ENCODE measurements at places on chromosomes 11 and 22.

GRCh38 chr11:75430714-75431532 lies 2.1 kb downstream of the KLHL35 start:
- DNase-seq: no peak

DNA sequence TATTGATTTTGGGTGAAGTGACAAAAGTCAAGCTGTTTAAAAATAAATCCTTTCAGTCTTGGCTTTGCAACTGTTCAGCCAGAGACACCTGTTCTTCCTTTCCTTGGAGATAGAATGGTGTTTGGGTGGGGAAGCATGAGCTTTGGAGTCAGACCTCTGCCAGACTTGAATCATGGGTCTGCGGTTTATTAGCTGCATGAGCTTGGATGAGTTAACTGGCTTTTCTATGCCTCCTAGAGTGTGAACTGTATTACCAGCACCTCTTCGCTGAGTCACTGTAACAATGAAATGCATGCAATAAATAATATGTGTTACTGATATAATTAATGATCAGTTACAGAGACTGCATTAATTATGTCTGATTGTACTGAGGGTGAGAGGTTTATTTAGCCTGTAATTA lies 13.5 kb upstream of the MYEOV start:
- no peak for DNase-seq

GRCh38 chr11:128590587-128590986 lies 3.2 kb upstream of the ETS1 start:
- no peak for DNase-seq

DNA sequence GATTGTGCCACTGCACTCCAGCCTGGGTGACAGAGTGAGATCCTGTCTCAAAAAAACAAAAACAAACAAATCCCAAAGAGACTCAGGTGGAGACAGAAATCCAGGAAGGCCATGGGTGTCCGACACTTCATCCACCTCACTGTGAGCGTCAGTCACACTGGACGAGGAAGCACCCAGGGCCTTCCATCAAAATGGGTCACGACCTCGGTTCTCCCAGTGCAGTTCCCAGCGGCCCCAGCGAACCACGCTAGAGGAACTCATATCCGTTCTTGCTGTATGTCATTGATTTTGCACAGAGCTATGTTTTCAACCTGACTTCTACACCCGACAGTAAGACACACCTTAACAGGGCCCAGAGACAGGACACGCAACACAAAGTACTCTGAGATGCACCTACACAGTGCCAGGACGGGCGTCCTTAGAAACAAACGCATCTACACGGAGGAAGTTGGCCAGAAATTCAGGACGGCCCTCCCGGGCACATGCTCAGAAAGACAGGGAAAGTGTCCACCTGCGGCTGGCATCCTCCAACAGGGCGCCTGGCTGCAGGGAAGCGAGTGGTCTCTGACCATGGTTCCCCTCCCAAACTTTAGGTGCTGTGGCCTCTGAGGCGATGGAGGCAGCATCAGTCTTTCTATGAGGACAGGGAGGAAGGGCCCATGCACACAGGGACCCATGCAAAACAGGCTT lies 410.5 kb downstream of the CTTN start:
- DNase-seq: no peak

GRCh38 chr22:31162015-31162765 lies 2.2 kb downstream of the RNF185 start:
- no peak for DNase-seq

GRCh38 chr22:49770547-49771265 lies 57.0 kb downstream of the BRD1 start:
- DNase-seq: no peak

GRCh38 chr11:134041791-134042696 lies 26.8 kb upstream of the JAM3 start:
- no peak for DNase-seq

- DNase-seq: no peak
These were observed 387.8 kb upstream of the CADM1 start for GRCh38 chr11:115892016-115892415.

GRCh38 chr11:35432464-35432863 lies 13.1 kb upstream of the SLC1A2 start:
- DNase-seq: no peak

- no peak for DNase-seq
These were observed 12.6 kb downstream of the C22orf23 start for GRCh38 chr22:37940698-37941376.

GRCh38 chr22:42693055-42693762 lies 27.5 kb downstream of the A4GALT start:
- no peak for DNase-seq

GRCh38 chr22:20444325-20444724 lies 6.7 kb upstream of the SCARF2 start:
- no peak for DNase-seq

GRCh38 chr11:80282643-80283042 lies 841.8 kb upstream of the TENM4 start:
- no peak for DNase-seq

DNA sequence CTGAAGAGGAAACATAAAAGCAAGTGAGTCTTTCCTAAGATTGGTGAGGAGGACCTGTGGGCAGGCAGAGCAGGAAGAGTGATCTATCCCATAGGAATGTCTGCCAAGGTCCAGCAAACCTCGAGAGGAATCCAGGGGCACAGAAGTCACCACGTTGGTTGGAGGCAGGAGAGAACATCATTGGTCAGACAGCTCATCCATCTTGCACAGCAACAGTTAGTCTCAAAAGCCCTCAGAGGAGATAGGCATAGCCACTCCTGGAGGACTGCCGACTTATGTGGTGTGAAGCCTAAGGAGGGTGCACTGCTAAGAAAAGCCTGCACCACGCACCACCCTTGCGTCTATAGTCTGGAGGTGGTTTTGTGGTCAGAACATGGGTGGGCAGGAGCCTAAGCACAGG lies 109.1 kb downstream of the RASSF10 start:
- no peak for DNase-seq

DNA sequence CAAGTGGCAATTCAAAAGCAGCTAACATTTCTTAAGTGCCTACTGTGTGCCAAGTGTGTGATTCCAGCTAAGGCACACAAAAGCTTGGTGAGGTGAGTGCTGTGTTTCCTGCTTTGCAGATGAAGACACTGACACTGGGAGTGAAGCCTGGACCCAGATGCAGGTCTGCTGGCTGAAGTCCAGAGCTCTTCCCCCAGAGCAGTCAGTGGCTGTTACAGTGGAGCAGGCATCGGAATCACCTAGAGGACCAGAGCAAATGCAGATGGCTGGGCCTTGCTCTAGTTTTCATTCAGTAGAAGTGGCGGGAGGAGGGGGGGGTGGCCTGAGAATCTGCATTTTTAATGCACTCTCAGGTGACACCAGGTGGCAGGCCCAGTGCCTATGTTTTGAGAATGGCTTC lies 342.3 kb downstream of the CADM1 start:
- DNase-seq: no peak

DNA sequence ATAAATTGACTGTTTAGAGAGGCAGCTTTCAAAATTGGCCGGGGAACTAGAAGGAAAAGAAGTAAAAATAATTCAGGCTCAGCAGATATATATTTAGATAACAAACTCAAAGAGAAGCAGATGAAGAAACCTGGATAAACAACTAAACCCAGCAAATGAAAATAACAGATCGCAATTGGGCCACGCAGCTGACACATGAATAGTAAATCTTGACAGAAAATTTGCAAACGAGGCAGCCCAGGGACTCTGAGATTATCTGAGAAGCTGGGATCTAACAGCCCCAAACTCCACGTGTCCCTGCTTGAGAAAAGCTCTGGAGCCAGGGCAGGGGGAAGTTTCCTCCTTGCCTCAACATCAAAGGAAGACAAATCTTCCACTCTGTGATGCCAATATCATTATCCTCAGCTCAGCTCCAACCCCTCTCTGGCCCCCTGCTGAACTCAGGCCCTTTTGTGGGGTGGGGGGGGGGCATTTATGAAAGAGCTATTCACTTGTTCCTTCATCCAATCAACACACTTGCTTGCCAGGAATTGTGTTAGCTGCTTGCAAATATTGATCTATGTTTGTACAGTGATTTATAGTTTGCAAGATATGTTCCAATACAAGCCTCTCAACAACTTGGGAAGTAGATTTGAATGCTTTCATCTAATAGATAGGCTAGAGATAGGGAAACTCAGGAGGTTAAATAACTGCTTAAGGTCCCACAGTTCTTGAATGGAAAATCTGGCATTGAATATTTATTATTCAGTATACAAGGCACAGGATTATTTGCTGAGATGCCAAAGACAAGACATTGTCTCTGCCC lies 72.5 kb upstream of the C11orf87 start:
- no peak for DNase-seq

GRCh38 chr11:114166897-114167323 lies 107.4 kb downstream of the ZBTB16 start:
- DNase-seq: no peak

DNA sequence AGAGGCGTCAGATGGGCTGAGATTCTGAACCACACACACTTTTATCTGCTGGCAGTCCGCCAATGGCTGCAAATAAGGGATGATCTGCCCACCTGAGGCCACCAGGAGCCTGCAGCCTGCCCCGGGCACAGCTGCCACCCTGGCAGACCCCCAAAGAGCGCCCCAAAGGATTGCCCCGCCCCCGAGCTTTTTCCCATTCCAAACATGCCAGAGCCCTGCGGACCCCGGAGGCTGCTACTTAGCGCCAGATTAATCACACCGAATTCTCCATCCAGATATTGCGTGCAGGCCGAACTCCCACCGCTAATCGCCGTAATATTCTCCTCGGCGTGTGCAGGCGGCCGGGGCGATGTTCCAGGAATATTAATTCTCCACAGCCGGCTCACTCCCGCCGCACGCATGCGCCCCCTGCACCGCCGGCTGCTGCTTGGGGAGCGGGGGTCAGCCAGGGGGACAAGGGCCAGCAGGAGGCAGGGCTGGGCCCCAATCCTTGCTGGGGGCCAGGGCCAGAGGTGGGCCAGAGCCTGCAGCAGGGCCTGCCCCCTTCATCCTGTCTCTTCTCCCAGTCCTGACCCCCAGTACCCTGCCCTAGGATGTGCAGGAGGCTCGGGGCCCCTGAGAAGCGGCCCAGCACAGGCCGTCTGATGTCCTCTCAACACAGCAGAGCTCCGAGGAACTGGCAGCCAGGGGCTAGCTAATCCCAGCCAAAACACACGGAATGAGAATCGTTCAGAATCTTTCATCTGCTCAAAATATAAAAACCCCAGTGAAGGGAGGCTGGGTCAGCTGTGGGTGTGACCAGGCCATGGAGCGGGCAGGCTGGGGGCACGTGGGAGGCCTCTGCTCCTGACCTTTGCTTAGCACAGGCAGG lies 19.5 kb upstream of the TCF20 start:
- no peak for DNase-seq

GRCh38 chr22:23775779-23776375 lies 3.2 kb downstream of the MMP11 start:
- DNase-seq: no peak

GRCh38 chr11:25727944-25728343 lies 604.0 kb upstream of the ANO3 start:
- no peak for DNase-seq

GRCh38 chr22:43423046-43423445 lies 11.2 kb downstream of the MPPED1 start:
- DNase-seq: no peak

DNA sequence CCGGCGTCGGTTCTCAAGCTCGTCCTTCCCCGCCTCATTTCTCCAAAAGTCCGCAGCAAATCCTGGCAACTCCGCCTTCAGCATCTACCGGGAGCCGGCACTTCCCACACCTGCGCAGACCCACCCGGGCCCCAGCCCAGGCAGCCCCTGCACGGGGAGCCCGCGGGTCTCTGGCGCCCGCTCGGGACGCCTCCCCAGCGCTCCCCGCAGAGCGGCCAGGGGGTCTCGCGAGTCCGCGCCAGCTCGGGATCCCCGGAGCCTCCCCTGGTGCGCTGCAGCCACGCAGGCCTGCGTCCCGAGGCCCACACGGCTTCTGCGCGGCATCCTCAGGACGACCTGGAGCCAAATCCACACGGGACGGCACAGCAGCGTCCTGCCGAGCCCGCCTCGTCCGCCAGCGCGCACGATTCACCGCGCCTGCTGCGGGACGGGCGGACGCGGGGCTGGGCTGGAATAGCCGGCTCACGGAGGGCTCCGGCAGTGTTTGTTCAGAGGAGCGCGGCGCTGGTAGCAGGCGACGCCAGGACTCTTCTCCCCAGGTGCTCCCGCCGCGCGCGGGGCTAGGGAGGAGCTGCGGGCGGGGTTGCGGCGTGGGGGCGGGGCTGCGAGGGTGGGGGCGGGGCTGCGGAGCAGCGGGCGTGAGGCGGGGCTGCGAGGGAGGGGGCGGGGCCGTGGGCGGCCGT lies 816 bp upstream of the PHRF1 start:
- DNase-seq: no peak

DNA sequence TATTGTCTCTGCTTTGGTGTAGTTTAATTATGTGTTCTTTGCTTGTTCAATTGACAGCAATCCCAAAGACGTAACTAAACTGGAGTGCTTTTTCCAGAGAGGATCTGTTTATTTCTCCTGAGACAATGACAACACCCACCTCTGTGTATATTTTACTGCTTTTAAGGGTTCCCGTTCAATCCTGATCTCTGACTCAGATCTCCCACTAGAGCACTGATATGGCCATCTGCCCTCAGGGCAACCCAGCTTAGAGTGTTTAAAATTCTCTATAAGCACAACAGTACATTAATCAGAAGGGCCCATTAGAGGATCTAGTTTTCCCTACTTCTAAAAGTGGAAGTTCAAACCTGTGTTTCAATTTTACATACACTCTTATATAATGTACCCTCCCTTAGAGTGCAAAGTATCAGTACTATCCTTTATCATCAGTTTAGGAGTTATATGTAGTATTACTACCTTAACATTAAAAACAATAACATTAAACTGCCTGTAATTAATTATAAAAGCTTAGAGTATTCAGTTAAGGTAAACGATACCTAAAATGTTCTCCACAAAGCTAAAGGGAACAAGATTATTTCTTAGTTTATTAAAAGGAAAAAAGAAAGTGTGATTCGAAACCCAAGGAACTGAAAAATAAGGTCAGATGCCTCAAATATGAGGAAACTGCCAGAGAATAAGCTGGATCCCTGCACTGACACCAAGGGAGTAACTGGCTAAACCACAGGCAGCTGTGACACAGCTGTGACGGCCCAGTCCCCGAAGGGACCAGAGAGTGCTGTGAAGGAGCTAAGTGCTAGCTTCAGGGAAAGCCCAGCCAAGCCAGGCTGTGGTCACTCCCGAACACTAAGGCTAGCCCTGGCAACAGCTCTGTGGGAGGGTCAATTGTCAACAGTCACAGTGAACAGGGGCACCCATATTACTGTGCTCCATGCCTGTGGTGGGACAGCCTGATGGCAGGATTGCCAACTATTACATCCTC lies 15.2 kb downstream of the UFD1 start:
- no peak for DNase-seq

DNA sequence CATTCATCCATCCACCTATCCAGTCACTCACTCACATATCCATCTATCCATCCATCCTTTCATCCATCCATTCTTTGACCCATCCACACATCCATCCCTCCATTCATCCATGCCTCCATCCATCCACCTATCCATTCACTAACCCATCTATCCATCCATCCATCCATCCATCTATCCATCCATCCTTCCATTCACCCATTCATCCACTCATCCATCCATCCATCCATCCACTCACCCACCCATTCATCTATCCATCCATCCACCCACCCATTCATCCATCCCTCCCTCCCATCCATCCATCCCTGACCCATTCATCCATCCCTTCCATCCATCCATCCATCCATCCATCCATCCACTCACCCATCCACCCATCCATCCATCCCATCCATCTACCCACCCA lies 4.9 kb upstream of the MUC2 start:
- no peak for DNase-seq
